ENCODE measurements at places on chromosomes 1 and 21. TPM values are rescaled to one million over a fixed set of nuclear protein-coding genes. Genes with fewer than 3 reads are reported as not detected.

KCNK1 gene
- 25.4 TPM for total RNA-seq

- DNase-seq, result no peak
Observed at GRCh38 chr1:98048751-98049325, 128.0 kb upstream of the DPYD start.

DNA sequence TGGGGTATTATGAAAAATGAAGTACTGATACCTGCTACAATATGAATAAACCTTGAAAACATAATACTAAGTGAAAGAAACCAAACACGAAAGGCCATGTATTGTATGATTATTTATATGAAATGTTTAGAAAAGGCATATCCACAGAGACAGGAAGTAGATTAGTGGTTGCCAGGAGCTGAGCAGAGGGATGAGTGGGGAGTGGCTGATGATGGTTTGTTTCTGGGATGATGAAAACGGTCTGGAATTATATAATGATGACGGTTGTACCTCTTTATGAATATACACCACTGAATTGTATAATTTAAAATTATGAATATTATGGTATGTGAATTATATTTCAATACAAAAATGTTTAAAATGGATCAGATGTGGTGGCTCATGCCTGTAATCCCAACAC, 63.8 kb upstream of the MPC2 start:
- no peak for DNase-seq

DNA sequence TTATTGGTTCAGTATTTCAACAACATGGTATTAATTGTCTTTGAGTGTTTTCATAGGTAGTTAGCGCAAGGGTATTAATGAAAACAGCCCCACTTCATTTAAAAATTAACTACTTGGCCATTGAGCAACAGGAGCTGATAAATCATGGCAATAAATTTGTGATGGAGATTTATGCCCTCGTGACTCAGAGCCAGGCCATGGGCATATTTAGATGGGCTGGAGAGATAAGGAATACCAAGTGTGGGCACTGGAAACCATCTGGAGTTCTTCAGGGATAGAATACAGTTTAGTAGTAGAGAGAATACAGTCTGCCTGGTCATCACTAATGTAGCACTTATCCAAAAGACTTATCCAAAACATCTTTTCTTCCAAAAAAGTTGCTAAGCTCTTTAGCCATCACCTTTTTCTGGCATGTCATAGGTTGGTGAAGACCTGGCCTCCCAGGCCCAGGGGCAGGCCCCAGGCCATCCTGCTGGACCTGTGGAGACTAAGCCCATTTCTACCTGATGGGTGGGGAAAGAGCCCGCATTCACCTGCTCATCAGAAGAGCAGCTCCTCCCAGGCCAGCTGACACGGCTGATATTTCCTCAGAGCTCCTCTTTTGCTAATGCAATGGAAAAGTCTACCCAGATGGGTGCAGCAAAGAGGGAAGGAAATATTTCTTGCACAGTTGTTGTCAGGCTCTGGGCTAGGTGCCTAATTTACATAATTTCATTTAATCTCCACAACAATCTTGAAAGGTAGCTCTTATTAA, 238.0 kb downstream of the TM2D1 start:
- DNase-seq, result no peak

DNA sequence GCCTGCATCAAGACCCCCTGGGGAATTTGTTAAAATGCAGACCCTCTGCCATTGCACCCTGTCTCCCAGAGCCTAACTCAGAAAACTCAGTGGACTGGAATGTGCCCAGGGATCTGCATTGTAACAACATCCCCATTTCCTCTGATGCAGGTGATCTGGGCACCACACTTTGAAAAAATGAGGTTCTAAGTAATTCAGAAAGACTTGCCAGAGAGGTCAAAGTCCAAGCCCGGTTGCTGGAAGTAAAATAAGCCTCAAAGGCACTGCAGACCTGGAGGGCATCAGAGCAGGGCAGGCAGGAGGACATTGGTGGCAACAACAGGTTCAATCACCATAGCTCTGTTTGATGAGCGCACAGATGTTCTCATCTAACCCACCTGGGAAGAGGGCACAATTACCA, 90.7 kb downstream of the SYT2 start:
- no peak for DNase-seq

EXO1 gene
- 0.65 TPM for total RNA-seq

NCMAP gene
- total RNA-seq, result 0.22 TPM

GRCh38 chr1:67242016-67242415, 65.7 kb upstream of the IL12RB2 start:
- no peak for DNase-seq

DNA sequence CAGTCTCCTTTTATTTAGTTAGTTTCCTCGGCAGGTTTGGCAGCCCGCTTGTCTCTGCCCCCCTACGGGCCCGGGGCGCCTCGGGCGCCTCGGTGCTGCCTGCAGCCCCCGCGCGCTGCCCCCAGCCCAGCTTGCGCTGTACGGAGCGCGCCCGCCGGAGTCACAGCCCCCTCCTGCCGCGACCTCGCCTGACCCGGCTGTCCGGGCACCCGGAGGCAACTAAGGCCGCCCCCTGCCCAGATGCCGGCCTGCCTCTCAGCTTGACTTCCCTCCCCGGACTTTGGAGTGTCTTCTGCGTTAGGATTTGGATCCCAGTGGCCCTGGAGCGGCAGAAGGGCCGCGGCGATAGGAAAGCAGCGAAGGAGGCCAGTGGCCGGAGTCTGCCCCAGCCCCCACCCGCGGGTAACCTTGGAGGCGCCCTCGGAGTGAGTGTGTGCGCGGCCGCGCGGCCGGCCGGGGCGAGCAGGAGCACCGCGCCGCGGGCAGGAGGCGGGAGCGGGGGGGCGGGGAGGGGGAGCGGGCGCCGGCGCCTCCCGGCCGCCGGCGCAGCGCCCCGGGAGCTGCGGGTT, 7.6 kb downstream of the CDKN2C start:
- DNase-seq, result peak; percentile 84

GRCh38 chr1:87024936-87025540, 110.6 kb downstream of the HS2ST1 start:
- DNase-seq, result no peak

DNA sequence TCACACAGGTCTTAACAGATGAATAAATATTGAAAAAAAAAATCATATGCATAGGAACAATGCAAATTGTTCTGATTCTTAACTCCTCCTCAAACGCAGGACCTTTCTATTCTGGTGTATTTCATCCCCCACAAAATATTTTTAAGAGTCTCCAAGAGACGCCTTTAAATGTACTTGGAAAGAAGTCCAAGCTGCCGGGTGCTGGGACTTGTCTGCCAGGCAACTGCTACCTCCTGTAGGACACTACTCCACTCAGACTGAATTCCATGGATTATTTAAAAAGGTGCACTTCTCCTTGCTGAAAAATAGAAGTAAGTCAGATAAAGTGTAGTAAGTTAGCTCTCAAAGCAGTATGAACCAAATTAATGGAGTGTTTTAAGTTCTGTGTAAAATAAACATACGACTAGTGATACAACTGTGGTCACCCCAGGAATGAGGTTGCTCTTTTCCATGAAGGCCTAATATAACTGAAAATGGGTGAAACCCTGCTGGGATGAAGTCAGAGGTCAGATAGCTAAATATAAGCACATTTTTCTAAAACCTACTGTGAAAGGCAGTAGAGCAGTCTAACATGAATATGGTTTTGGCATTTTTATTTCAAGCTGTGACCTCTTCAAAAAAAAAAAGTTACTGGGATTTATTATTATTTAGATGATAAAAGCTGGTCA, 189.2 kb upstream of the PBX1 start:
- DNase-seq, result no peak

LCE1A gene
- total RNA-seq, result not detected

EXTL2 gene
- 9.5 TPM for total RNA-seq

CASQ1 gene
- 27.0 TPM for total RNA-seq

RAB3B gene
- total RNA-seq, result not detected

PAQR7 gene
- total RNA-seq, result 2.2 TPM

DNA sequence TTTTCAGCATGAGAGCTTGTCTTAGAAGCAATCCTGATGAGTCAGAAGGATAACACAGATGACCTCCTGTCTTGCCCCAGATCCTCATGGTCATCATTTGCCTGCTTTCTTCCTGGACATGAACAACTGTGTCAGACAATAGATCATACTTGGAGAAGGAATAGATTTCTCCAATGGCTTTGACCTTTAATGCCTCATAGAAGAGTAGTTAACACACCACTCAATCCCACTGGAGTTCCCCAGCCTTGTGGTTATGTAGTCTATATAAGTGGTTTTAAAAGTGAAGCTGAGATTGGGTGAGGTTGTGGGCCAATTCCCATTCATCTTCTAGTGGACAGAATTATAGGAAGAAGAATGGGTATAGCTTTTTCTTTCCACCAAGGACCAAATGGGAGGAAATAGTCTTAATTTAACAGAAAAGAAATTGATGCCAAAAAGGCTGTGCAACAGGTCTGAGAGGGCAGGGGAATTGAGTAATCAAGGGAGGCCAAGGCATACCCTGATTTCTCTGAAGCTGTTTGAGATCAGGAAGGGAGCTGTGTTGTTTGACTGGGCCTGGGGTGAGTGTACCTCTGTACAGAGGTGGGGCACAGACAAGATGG, 14.4 kb downstream of the PRCC start:
- DNase-seq, result no peak

TTC13 gene
- total RNA-seq, result 6.7 TPM

GRCh38 chr1:78688697-78689096, 39.1 kb downstream of the IFI44 start:
- DNase-seq, result no peak

LCE6A gene
- total RNA-seq, result not detected

VWA5B1 gene
- not detected for total RNA-seq

DNA sequence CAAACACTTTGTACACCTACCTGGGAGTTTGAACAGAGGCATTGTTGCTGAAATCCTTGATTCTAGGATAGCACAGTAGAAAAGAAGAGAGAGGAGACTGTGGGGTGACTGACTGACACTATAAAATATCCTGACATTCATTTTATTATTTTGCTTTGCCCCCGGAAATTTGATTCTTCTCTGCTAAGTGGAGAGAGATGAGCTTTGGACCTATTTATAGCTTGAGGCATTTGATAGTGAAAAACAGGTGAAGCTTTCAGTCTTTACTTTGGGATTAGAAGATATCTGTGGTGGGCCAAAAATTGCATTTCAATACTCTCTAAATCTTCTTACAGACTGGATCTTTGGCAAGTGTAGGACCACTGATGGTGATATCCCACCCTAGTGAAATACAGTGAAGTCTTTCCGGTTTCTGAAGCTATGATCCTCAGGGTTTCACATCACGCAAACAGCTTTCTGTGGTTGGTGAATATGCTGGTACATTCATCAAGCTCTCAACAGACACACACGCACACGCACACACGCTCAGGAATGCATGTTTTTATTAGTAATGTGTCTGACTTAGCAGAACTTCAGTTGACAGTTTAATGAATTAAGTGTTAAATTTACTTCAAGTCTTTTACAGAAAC, at the start of gene AMPD1:
Gene AMPD1 (minus strand): TSS at position 117 of the 629 bp plus-strand sequence. CDS start 75 bp downstream, at position 42.
- no peak for DNase-seq

DNA sequence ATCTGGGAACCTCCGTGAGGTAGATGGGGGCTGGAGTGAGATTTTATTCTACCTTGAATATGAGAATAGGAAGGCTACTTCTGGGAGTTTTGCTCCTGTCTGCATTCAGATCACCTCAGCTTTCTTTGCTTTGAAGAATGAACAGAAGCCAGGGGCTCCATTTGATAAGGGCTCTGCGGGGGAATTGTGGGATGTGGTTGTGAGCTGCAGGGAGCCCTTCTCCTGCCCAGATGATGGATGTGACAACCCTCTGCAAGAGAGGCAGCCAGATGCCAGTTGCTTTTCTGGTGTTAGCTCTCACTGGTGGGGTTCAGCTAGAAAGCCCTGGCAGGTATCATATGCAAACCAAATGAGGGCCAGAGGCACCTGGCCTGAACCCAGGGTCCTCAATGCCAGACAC, 21.5 kb downstream of the IER5 start:
- no peak for DNase-seq

DNA sequence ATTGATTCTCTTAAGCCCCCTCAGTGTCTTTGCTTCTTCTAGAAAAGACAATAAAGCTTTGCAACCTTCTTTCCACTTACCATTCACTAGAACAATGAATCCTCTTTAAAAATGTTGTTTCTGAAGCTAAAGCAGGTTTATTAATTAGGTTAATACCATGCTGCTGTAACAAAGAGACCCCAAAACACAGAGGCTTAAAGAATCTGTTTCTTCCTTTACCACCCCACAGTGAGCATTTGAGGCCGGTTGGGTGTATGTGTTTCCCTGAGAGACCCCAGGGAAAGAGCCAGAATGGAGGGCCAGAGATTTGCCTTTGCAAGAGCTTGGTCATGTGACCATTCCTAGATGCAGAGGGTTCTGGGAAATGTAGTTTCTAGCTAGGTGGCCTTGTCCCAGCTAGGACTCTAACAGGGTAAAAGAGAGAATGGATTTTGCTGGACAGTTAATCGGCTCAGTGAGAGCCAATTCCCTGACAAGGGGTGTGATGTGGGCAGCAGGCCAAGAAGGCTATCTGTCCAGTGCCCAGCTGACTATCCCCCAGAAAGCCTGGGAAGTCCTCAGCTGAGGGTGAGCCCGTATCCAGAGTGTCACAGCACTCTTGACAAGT, 191.8 kb upstream of the TMEM51 start:
- no peak for DNase-seq

DNA sequence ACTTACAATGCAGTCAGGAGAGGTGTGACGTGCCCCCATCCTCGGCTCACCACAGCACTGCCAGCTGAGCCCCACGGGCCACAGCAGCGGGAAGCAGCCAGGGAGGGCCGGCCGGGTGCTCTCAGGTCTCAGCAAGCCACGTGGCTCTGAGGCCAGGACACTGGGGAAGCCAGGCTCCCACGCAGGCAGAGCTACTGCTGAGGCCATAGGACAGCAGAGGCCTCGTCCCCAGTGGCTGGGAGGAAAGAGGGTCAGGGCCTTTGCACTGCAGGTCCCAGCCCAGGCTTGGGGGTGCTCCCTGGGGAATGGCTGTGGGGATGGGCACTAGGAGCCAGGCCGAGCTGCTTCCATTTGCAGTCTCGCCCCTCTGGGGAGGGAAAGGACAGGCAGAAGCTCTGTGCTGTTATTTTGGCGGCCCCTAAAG, 5.8 kb downstream of the LRRC47 start:
- DNase-seq, result peak; percentile 35

DNA sequence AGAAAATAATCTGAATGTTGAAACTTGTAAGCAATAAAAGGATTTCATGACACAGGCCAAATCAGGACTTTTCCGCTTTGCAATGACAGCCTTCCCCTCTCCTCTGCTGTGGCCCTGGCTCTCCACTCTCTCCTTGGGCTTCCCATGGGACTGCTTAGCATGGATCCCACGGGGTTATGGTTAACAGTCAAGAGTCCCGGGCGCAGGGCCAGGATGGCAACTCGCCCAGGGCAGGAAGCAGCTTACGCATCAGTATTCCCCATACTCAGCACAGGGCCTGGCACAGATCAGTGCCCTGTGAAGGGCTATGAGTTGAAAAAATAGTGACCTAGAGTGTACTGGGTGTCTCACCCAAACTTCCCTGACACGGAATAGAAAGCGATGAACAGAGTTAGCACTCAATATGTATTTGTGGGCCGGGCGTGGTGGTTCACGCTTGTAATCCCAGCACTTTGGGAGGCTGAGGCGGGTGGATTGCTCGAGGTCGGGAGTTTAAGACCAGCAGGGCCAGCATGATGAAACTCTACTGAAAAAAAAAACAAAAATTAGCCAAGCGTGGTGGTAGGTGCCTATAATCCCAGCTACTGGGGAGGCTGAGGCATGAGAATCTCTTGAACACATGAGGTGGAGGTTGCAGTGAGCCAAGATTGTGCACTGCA, 29.1 kb upstream of the GRHL3 start:
- peak; percentile 89 for DNase-seq

KRTAP22-2 gene
- total RNA-seq, result not detected

- peak; percentile 75 for DNase-seq
Observed at GRCh38 chr1:209692745-209693504, 11.7 kb upstream of the HSD11B1 start.

Data from Right ventricle myocardium inferior (tissue), 1 donor.